ENCODE measurements at places on chromosomes 7 and 10.
A peak's percentile ranks its signal among the peaks of the same experiment; 100 is the strongest.

- DNase-seq: no peak
Measured at GRCh38 chr10:80460399-80461207, 6.5 kb downstream of the TSPAN14 start.

DNA sequence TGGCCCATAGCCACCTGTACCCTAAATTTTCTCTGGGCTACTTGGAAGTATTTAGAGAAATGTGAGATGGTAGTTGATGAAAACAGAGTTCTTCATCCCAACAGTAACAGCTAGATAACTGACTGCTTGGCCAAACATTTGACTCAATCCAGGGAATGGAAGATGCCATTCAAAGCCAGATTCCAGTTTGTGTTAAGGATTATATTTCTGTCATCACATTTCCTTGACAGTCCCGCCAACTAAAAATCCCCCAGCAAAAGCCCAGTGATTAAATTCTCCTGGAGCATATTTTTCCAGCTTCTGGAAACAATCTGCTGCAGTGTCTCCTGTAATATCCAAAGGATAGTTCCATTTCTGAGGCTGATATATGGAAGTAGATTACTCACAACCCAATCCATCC, 45.4 kb upstream of the PTN start:
- peak; percentile 49 for DNase-seq

GRCh38 chr7:29360633-29361625, 166.4 kb downstream of the CHN2 start:
- DNase-seq: no peak

GRCh38 chr7:44403176-44403759, 77.9 kb upstream of the CAMK2B start:
- no peak for DNase-seq

- DNase-seq: no peak
Measured at GRCh38 chr10:57247271-57247670, 886.2 kb upstream of the ZWINT start.

DNA sequence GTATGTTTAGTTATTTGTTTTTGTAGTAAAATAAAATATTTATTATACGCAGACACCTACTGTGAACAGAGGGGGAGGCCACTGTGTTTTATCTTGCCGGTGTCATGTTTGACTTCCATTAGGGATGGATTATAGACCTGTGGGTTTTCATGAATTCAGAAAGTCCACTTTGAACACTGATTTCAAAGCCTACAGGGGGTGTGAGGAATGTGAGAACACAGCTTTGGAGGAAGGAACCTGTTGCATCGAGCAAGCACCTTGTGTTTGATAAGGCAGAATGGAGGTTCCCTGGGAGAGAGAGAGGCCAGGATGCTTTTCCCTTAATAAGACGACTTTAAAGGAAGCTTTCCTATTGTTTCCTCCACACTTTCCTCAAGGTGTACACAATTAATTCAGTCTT, 665.0 kb upstream of the MGMT start:
- no peak for DNase-seq

GRCh38 chr10:36097696-36098095, 455.6 kb upstream of the FZD8 start:
- no peak for DNase-seq

- no peak for DNase-seq
Measured at GRCh38 chr10:99345350-99345749, 16.2 kb downstream of the CNNM1 start.

- no peak for DNase-seq
Measured at GRCh38 chr10:88187472-88187871, 324.0 kb downstream of the PTEN start.

DNA sequence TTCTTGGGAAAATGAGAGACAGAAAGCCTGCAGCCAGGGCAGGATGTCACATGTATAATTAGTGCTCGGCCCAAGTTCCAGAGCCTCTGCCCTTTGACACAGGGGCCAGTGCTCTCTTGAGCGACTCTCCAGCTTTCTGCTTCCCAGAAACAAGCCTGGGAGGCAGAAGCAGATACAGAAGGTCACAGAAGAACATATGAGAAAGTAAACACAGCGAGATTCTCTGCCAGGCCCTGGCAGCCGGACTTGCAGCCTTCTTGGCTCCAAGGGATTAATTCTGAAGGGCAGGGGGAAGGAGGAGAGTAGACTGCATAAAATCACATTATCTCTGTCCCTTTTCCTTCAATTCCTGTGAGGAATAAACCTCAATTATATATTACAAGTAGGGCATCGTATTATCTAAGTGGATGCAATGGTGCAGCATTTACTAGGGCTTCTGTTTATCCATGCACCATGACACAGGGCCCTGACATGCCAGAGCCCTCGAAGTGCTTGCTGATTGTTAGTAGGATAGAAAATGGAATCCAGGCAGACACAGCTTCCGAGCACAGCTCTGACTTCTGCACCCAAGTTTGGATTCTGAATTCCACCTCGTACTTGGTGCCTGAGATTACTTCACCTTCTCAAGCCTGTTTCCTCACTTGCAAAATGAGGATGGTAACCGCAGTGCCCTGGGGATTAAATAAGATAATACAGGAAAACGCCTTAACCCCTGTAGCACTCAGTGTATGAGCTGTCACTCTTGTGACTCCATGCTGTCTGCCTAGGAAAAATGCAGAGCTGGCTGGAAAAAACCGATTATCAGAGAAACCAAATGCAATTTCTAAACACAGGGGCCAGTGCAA, 536.5 kb downstream of the TNS3 start:
- DNase-seq: no peak

DNA sequence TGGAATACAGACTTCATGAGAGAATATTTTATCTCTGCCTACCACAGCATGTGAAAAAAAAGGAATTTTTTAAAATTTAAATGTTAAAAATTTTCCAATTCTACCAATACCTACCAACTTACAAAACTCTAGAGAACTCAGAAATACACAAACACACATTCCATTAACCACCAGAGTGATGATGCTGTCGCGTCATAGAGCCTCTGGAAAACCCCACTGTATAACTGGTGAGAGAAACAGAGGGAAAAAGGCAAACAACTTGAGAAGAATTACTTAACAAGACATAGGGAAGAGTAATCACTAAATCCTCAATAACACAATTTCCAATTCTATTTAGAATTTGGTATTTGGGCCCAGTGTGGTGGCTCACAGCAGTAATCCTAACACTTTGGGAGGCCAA, 6.2 kb upstream of the SPOCK2 start:
- no peak for DNase-seq

GRCh38 chr10:101085846-101086245, 24.1 kb downstream of the KAZALD1 start:
- DNase-seq: no peak

GRCh38 chr7:50790381-50790780, 7.7 kb upstream of the GRB10 start:
- DNase-seq: no peak

GRCh38 chr10:7345717-7346116, 65.1 kb downstream of the SFMBT2 start:
- peak; percentile 12 for DNase-seq

DNA sequence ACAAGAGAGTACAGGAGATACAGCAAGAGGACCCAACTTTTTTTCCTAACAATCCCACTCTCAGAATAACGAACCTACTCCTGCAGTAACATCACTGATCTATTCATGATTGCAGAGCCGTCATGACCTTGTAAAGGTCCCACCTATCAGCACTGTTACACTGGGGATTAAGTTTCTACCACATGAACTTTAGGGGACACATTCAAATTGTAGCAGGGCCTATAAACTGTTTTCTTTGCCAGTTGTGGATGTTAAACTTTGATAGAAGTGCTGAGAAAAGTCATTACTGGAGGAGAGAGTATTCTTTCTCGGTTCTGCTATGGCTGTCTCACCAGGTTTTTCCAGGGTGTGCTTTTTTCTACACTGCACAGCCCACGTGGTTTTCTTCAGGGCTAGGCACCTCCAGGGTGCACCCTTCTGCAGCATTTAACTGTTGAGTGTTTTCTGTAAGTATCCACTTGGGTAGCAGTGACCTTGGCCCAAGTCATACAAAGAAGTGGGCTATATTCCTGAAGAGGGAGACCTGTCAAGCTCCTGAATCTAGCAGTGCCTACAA, 131.6 kb upstream of the AHR start:
- no peak for DNase-seq

DNA sequence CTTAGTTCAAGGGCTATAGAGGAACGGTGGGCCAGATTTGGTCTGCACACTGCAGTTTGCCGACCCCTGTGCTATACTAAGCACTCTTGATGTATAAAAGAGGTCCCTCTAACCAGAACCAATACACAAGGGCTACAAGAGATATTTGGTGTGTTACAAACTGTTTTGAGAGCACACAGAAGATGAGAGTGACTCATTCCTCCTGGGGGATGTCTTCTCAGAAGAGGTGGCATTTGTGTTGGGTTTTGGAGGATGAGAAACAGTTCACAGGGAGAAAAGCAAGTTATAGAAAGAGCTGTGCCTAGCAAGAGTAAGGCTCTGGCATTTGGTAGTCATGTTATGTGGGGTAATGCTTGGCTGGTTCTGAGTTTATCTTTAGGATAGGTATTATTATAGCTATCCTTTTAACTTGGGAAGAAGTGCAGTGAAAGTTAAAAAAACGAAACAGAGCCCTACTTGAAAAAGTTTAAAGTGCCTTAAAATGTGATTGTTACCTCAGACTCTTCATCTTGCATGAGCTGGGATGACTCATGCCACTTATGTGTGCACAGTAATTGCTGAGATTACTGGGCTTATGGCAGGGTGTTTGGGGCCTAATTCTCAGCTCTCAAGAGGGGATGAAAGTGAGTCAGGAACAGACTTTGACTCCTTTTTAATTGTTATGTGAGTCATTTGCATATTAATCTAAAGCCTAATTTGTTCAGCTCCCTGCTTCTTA, 160.4 kb downstream of the KIF20B start:
- no peak for DNase-seq

- no peak for DNase-seq
Measured at GRCh38 chr7:130197094-130197493, 8.1 kb downstream of the TMEM209 start.

DNA sequence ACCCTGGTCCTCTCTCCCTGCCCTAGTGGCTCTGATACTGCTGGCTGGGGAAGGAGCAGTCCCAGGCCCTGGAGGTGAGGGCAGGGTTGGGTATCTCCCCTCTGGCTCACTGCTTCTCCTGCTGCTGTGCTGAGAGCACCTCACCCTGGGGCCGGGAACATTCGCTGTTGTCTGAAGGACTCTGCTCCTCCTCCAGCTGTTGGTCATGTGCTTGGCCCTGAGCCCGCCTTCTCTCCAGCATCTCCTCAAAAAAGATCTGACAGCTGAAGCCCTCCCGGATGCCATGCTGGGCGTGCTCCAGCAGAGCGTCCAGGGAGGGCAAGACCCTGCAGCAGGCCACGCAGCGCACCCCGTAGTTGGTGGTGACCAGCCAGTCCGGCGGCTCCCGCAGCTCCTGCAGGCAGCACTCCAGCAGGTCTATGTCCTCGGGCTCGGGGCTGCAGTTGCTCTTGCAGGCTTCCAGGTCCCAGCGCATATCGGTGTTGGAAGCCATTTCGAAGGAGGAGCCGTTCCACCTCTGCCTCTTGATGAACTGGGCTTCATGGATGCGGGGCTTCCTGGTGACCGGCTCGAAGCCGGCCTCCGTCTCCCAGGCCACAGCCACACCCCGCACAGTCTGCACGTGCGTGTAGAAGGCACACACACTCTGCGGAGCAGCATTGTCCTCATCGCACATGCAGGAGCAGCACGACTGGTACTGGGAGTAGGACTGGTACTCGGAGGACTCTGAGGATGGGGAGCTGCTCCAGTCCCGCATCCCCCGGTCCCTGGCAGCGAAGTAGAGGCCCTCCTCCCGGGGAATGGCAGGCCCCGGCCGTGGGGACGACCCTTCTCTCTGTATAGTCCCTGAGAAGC, 2.1 kb downstream of the FAM170B start:
- DNase-seq: peak; percentile 73

DNA sequence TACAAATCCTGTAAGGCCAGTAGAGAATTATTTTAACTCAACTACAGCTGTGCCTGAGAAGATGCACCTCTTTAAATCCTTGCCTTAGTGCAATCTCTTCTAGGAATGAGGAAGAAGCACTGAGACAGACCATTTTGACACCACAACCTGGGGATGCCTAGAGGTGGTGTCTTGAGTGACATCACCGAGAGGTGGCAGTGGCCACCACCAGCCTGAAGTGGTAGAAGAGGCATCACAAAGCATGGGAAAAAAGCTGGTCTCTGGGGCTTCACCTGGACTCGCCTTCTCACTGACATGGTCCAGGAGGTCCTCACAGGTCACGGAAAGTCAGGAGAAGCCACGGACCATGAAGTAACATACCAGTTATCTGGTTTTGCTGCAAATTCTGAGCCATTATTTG, 99.2 kb upstream of the PDLIM1 start:
- no peak for DNase-seq

GRCh38 chr7:116328161-116328560, 117.8 kb downstream of the TES start:
- no peak for DNase-seq

DNA sequence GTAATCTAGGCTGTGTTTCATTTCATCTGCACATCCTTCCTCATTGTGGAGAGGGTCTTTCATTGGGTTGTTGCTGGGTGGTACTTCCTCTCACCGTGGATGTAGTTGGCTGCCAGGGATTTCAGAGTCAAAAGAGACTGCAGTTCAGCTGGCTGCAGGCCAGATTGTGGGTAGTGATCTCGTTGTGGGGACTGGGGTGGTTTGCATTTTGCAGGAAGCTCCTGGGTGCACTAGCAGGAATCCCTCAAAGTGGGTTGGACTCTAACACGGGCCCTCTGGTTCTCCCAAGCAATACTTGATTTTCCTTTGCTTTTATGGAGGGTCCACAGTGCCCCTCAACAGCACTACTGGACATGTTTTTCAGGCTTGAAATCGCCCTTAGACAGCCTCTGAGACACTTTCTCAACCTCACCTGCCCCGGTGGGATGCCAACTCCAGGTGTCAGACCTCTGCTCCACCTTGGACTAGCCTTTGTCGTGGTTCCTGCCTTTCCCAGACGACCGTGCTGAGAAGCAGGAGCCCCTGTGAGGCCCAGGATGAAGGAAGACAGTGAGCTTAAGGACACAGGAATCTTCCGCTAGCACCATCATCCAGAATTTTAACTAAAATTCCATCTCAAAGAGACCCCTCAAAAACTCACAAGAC, 23.9 kb upstream of the ZNF273 start:
- no peak for DNase-seq

- no peak for DNase-seq
Measured at GRCh38 chr10:11335167-11335652, 276.2 kb downstream of the USP6NL start.

- DNase-seq: no peak
Measured at GRCh38 chr10:69045441-69046300, 42.2 kb upstream of the SRGN start.

GRCh38 chr7:151177310-151177709, 9.7 kb downstream of the ASB10 start:
- DNase-seq: no peak

- no peak for DNase-seq
Measured at GRCh38 chr7:158824028-158824427, 5.3 kb downstream of the ESYT2 start.

DNA sequence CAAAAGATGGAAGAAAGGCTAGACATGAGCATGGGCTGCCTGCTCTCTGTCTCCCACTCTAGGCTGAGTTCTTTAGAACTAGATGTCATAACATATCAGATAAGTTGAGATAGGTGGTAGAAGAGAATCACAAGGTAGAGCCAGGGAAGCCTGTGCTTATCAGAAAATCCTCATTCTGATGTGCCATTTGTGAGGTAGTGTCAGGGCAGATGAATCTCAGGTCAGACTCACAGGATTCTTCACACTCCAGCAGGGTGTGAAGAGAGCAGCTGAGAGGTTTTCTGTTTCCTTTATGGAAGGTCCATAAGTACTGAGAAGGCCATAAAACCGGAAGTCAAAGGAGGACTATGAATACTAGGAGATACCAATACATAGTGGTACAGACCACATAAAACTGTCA, 132.9 kb downstream of the RNLS start:
- DNase-seq: no peak

- DNase-seq: peak; percentile 73
Measured at GRCh38 chr10:91389636-91390512, 20.3 kb upstream of the HECTD2 start.

GRCh38 chr7:42930889-42931288, 1.1 kb downstream of the PSMA2 start:
- no peak for DNase-seq
